ENCODE measurements at places on chromosomes 5 and 9.

- DNase-seq = no peak
These were observed 18.2 kb upstream of the WDR38 start for GRCh38 chr9:124835026-124835557.

- DNase-seq = no peak
These were observed 21.3 kb downstream of the DTWD2 start for GRCh38 chr5:118967059-118967508.

DNA sequence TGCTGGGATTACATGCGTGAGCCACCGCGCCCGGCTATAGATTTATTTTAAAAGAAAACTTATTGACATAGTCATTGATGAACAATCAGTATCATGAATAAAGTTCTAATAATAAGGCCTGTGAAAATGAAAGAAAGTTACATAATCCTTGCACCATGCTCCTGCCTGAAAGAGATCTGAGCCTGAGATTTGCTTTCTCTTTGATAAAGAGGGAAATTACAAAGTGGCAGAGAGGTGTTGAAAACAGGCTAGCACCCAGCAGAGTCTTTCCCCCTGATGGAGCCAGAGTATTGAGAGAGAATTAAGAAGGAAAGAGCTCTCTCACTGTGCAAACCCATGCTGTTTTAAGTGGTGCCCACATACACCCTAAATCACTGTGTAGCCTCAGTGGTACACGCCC, 37.2 kb downstream of the SLC6A7 start:
- no peak for DNase-seq

- DNase-seq = no peak
These were observed 27.7 kb upstream of the CDC23 start for GRCh38 chr5:138240650-138241385.

GRCh38 chr5:52738095-52738506, 49.6 kb upstream of the ITGA1 start:
- no peak for DNase-seq

DNA sequence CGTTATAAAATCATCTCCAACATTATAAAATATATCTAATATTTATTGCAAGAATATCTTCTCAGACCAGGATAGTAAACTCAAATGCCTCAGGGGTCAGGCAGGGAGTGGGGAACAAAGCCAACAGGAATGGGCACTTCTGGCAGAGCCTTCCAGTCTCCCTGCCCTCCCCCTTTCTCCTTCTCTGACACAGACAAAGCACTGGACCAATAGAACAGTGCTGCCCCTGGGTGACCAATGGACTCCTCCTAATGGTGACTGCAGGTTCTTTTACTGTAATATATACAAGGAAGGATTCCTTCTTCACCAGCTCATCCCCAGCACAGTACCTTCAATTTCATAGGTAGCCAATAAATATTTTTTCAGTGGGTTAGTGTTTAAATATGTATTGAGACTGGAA, 31.1 kb upstream of the MAMDC2 start:
- no peak for DNase-seq

GRCh38 chr9:97906236-97906831, 16.0 kb downstream of the TRMO start:
- DNase-seq = no peak

- DNase-seq = no peak
These were observed 76.6 kb downstream of the RALGPS1 start for GRCh38 chr9:126991183-126991582.

- DNase-seq = no peak
These were observed 56.5 kb upstream of the NREP start for GRCh38 chr5:111813537-111813936.

- DNase-seq = no peak
These were observed 142.7 kb upstream of the SMIM23 start for GRCh38 chr5:171642894-171643293.

GRCh38 chr9:133863257-133863592, 125.1 kb upstream of the SARDH start:
- DNase-seq = no peak

DNA sequence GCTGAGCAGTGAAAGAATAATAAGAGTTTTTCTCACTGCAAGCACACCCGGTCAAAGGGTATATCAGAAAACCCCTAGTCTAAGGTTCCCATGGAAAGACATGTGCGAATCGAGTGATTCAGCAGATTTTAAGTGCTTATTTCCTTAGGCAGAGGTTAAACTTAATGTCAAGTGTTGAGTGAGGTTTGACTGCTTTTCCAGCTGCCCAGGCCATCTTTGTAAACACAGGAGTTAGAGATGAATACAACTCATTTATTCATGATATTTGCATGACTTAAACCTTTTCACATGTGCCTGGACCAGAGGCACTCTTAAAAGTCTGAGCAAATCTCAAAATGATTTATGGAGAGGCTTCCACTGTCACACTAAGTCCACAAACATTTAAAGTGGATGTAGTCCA, 137.8 kb upstream of the RGMB start:
- no peak for DNase-seq

DNA sequence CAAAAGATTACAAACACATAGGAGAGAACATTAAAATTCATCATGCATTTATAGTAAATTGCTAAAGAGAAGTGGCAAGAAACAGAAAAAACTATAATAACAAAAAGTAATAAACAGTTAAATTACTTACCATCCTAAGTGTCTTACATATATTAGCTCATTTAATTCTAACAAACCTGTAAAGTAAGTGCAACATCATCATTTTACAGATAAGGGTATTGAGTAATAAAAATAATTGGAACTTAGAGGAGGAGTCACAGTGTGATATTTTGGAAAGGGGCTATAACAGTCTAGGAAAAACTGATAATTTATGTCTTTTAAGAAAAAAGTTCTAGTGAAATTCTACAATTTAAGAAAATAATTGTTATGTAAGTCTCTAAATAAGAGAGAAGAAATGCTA, 592.8 kb downstream of the DMRTA1 start:
- DNase-seq = no peak

- no peak for DNase-seq
These were observed 102.6 kb upstream of the TBC1D2 start for GRCh38 chr9:98357921-98358535.

DNA sequence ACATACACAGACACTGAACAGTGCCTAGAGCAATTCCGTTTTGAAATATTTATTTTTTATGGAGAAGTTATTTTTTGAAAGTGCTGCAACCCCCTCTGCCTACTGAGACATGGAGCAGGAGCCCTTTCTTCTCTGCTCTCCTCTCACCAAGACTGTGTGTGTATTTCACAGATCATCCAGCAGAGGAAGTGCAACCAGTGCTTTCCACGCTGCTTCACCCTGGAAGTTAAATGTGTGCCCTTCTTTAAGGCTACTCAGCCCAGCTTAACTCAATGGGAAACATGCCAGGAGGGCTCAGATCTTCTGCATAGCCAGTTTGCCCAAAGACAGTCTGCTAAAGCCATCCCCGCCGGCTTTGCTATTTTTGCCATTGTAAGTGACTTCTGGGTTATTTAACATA, 606.3 kb downstream of the TLE1 start:
- DNase-seq = no peak

DNA sequence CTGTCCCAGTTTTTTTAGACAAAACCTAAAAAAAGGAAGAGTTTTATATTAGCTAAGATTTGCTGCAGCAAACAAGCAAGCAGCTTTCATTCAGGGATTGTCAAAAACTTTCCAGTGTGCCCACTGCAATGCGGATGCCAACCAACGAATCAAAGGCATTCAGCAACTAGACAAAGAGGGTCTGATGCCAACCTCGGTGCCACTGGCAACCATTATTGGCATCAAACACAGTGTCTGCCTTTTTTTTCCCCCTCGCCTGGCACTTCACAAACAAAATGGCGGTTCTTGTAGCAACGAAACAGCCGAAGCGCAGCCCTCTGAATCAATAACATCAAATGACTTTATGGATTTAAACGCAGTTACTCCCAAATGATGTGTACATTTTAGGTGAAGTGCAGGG, 10.4 kb downstream of the NFIB start:
- DNase-seq = no peak

All from activated T-cell treated with anti-CD3 and anti-CD28 coated beads for 48 hours (primary cell).